ENCODE measurements at places on chromosomes 3 and 15.

DNA sequence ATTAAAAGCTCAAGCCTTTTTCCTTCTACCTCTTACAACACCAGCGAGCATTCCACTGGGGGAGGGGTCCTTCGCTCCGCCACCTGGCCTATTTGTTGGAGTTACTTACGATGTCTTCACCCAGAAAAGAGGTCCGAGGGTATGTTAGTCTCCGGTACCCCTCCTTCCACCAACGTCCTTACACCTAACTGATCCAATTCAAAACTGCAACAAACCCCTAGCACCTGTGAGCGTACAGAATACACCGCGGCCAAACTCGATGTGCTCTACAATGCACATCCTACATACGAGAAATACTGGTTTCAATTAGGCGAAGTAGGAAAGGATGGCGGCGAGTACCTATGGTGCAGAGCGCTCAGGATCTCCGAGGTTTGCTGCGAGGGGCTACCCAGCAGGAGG is 944 bp downstream of the SLITRK3 start:
- no peak for DNase-seq

DNA sequence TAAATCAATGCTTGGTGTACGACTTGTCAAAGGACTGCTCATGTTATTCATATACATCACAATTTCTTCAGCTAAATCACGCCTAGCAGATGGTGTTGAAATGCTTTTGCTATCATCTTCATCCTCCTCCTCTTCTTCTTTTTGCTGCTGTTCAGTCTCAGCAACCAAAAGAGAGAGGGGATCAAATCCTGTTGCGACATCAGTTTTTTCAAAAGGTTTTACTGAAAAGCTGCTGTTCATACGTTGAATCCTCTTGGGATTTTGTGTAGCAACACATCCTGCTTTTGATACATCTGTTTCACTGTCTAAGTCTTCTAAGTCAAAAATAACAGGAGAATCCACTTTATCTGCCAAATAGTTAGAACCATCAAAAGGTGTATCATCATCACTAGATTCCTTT is 69.0 kb downstream of the SLC24A1 start:
- DNase-seq = no peak

GRCh38 chr3:5314897-5315296 is 127.4 kb downstream of the EDEM1 start:
- no peak for DNase-seq

- DNase-seq = peak; percentile 52
Observed at GRCh38 chr3:64267721-64268604, 42.7 kb upstream of the PRICKLE2 start.

DNA sequence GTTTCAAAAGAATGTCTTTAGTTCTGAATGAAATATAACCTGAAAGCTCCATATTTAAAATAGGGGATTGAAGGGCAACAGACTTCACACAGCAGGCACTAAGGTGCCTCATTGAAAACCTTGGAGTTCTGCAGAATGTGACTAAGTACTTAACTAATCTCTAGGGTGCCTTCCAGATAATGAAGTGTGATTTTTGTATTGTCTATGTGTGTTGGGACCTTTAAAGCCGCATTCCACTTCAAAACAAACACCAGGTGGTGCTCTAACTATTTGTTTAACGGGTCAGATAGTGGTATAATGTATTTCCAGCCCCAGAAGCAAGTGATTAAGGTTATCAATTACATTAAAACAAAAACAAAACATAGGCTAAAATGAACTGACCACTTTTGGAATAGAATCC is 28.0 kb downstream of the TFG start:
- DNase-seq = no peak

DNA sequence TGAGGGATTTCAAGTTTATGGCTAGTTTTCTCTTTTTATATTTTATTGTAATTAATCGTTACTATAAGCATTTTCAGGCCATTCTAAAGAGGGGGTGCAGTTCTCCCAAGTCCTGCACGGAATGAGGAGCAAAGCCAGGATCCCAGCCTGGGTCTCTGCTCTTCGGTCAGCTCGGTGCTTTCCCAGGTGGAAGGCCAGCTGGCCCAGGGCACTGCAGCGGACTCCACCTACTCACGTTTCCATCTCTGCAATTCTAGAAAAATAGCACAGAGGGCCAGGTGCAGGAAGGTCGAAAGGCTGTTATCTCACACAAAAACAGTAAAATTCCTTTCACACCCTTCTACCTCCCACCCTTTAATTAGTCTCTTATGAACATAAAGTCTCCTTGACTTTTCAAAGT is 59.5 kb upstream of the HES1 start:
- no peak for DNase-seq

- DNase-seq = no peak
Observed at GRCh38 chr3:61832375-61833229, 271.2 kb downstream of the PTPRG start.

GRCh38 chr15:97346221-97346620 is 614.3 kb upstream of the ARRDC4 start:
- no peak for DNase-seq

- DNase-seq = no peak
Observed at GRCh38 chr3:183895296-183895695, 10.6 kb upstream of the PARL start.

- DNase-seq = no peak
Observed at GRCh38 chr3:117192888-117193287, 483.3 kb downstream of the TUSC7 start.

GRCh38 chr15:22878103-22878502 is 39.6 kb downstream of the NIPA2 start:
- DNase-seq = no peak

DNA sequence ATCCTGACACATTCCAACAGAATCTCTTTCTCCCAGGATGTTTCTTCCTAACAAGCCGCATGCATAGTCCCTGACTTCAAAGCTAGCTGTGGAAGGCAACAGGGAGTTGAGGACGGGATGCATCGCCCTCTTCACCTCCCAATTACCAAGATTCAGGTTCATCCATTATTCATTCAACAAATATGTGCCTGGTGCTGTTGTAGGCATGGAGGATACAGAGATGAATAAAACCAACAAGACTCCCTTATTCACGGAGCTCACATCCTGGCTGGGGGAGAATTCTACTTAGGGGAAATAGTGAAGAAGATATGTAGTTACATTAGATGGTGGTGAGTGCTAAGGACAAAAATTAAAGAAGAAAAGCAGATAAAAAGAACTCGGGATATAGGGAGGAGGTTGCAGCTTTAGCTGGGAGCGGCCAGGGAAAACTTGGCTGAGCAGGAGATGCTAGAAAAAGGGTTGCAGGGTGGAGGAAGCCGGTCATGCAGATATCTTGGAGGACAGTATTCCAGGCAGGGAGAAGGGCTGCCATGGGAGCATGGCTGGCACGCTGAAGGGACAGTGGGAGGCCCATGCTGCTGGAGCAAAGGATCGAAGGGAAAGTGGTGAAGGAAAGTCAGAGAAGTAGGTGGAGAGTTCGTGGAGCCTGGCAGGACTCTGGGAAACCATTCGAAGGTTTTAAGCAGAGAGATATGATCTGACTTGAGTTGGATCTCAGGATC is 5.0 kb downstream of the ITGB5 start:
- DNase-seq = no peak

- DNase-seq = no peak
Observed at GRCh38 chr3:13285007-13285567, 135.0 kb downstream of the NUP210 start.

DNA sequence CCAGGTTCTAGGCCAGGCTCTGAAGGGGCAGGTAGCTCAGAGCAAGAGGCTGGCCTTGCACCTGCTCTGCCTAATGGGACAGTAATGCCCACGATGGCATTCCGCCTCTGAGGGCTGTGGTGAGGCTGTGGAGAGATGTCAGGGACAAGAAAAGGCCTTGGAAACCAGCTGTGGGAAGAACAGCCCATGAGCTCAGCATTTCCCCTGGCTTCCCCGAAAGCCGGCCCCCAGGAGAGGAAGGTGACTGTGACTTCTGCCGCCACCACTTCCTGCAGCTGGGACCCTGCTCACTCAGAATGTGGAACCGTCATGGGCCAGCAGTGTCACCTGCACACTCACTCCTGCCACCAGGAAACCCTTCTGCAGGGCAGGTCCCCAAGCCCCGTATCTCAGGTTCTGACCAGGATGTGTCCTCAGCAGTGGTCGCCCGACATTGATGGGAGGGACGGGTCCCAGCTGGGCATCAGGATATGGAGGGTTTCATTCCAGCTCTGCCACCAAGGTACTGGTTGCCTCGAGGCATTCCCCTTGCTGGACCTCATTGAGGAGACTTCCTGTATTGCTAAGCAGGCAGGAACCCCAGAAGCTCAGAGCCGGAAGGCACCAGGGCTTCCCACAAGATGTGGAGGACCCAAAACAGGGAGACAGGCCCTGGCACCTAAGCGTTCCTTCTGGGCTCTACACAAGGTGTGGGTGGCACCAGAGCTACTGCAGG is 30.7 kb downstream of the SEMA7A start:
- DNase-seq = no peak

GRCh38 chr3:182617500-182617899 is 175.8 kb upstream of the ATP11B start:
- no peak for DNase-seq

DNA sequence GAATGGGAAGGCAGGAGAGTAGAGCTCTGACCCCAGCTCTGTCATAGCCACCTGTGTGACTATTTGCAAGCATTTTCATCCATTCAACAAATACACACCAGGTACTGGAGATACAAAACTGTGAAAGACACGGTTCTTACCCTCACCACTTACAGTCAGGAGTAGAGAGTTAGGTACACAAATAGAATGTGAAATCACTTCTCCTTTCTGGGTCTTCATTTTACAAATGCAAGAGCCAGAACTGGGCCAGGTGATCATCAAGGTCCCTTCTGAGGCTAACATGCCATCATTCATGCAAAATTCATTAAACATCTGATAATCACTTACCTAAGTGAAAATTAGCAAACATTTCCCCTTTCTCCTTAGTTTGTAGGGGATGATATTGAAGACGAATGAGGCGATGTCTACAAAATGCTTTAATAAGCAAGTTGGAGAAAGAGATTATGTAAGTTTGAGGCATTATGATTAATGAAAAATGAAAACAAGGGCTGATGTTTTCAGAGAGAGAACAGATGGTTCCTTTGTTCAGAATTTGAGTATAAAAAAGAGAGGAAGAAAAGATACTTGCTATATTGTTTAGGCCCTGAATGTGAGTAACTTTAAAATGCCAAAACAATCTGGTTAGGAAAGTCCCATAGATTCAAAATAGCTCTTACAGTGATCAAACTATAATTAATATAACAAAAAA is 88.6 kb downstream of the LPP start:
- DNase-seq = no peak

- DNase-seq = no peak
Observed at GRCh38 chr15:74589826-74590225, 25.8 kb upstream of the CLK3 start.

- DNase-seq = no peak
Observed at GRCh38 chr3:45453839-45454238, 65.5 kb downstream of the LARS2 start.

- no peak for DNase-seq
Observed at GRCh38 chr3:13506680-13507079, 26.6 kb downstream of the HDAC11 start.

- no peak for DNase-seq
Observed at GRCh38 chr15:31328969-31329639, 2.5 kb downstream of the KLF13 start.

DNA sequence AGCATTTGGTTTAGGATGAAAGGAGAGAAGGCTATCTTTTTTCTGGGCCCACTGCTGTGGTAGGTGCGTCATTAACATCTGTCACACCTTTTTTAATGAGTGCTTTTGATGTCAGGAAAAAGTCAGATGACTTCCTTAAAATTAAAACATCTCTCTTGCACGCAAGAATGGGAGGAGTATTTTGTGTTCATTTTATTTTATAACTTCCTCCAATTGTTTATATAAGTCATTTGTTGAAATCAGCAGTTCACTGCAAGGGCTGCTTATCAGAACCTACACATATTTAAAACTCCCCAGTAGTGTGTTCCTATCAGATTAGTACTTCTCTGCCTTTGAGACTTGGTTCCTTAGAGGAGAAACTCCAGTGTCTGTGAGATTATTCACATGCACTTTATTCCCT is 143.8 kb downstream of the NEO1 start:
- no peak for DNase-seq

DNA sequence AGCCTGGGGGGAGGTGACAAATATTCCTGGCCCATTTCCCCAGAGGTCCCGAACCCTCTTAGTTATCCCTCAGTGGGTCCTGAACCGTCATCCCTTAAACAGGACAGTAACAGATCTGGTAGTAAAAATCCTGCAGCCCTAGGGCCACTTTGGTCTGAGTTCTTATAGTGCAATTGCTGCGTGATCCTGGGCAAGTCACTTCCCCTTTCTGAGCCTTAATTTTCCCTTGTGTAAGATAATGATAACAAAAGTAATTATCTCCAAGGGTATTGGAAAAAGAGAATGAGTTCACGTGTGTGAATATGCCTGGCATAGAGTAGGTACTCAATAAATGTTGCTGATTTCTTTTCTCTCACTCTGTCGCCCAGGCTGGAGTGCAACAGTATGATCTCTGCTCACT is 2.9 kb upstream of the JAGN1 start:
- DNase-seq = no peak

DNA sequence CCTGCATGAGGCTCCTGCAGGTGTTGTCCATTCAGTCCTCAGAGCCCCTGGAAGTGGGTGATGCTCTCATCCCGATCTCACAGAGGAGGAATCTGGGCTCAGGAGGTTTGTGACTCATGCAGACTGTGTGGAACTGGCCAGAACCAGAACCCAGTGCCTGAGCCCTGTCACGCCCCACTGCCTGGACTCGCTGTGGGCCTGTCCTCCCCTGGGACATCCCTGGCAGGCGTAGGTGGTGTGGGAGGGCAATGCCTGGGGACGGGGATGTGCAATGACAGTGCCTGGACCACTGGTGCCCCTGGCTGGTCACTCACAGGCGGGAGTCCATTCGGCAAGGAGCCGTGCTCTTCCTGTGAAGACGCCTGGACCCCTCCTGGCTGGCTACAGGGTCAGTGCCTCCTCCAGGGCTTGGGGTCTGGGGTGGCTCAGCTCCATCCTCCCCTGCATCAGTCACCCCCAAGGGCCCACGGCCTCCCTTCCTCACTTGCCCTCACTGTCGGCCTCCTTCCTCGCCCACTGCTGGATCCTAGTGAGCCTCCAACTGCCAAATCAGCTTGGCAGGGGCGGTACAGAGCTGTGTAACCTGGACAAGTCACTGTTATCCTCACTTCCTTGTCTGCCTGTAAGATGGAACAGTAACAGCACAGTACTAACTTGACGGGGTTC is 14.9 kb downstream of the PSTPIP1 start:
- DNase-seq = no peak

GRCh38 chr3:189773056-189773455 is 141.9 kb downstream of the TP63 start:
- DNase-seq = no peak

GRCh38 chr3:196661400-196661799 is 21.9 kb downstream of the NRROS start:
- DNase-seq = no peak

DNA sequence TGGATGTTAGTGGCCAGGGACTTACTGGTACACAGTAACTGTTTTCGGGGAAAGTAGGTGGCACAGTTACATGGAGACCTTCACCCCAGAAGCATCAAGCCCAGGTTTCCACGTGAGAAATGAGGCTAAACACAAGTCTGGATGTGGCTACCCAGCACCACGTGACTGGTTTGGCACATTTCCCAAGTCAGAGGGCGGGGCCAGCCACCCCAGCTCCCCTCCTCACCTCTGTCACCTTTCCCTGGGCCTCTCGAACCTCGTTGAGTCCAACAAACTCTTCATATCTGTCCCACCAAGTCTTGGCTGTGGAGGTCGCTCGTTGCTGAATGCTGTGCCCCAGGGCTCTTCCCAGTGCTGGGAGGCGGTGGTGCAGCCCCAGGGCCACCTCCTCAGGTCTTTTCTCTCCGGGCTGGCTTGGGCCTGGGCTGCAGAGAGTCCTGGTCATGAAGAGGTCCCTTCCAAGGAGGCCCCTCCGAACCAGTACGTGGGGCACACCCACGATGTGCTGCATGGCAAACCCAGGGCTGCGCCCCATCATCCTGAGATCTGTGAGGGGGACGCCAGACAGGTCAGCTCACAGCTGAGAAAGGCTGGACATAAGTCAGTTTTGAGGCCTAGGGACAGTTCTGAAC is 4.8 kb upstream of the PLXNB1 start:
- DNase-seq = no peak

Data from tibial nerve (tissue), 4 donors.